ENCODE measurements at places on chromosomes 5 and 9. TPM values are rescaled to one million over a fixed set of nuclear protein-coding genes. Genes with fewer than 3 reads are reported as not detected.

Gene MYO10
- 99.8 TPM for polyA plus RNA-seq

Gene ABITRAM
- 31.1 TPM for polyA plus RNA-seq

Gene CXCL14
- 0.39 TPM for polyA plus RNA-seq

Gene MCIDAS
- polyA plus RNA-seq, result not detected

Gene CORO2A
- polyA plus RNA-seq, result not detected

Gene PCDHGB2
- 0.08 TPM for polyA plus RNA-seq

Gene ALDH7A1
- polyA plus RNA-seq, result 16.7 TPM

Gene CARTPT
- polyA plus RNA-seq, result not detected

Gene SNCAIP
- 4.6 TPM for polyA plus RNA-seq

Gene CCDC180
- polyA plus RNA-seq, result 2.2 TPM

Gene C9orf50
- not detected for polyA plus RNA-seq

Gene NUTM2G
- polyA plus RNA-seq, result not detected

Gene WNK2
- polyA plus RNA-seq, result 17.7 TPM

Gene NTMT1
- 34.2 TPM for polyA plus RNA-seq

Gene CDC25C
- not detected for polyA plus RNA-seq

Gene UGCG
- 114 TPM for polyA plus RNA-seq

Gene PMPCA
- 11.1 TPM for polyA plus RNA-seq

Gene NR6A1
- polyA plus RNA-seq, result 0.63 TPM

Gene PCDHGA6
- 0.30 TPM for polyA plus RNA-seq

Gene GADD45G
- polyA plus RNA-seq, result 0.23 TPM

Gene SLC6A7
- polyA plus RNA-seq, result 0.65 TPM

Gene SLC23A1
- not detected for polyA plus RNA-seq

Gene KIF24
- polyA plus RNA-seq, result 0.23 TPM

Gene ANXA2R
- polyA plus RNA-seq, result 0.28 TPM

Gene PCDHB12
- 2.6 TPM for polyA plus RNA-seq

Gene BDP1
- 33.8 TPM for polyA plus RNA-seq

Gene CAVIN4
- 0.11 TPM for polyA plus RNA-seq

Gene SPINK4
- not detected for polyA plus RNA-seq

Gene CDH9
- polyA plus RNA-seq, result 13.0 TPM

Gene IZUMO3
- polyA plus RNA-seq, result not detected

Gene TRIM7
- polyA plus RNA-seq, result not detected

Gene WDR31
- polyA plus RNA-seq, result 0.24 TPM

Gene RGS7BP
- 72.3 TPM for polyA plus RNA-seq

Gene TERT
- not detected for polyA plus RNA-seq

Gene CDKN2B
- 25.9 TPM for polyA plus RNA-seq

Gene KLHL3
- 50.7 TPM for polyA plus RNA-seq

Gene RGS3
- 0.83 TPM for polyA plus RNA-seq

Gene CCDC152
- polyA plus RNA-seq, result 60.9 TPM

Gene SLC36A2
- polyA plus RNA-seq, result not detected

Gene FOXI1
- not detected for polyA plus RNA-seq

Gene PTGS1
- polyA plus RNA-seq, result not detected

Gene KCNIP1
- 148 TPM for polyA plus RNA-seq

Gene EPB41L4B
- polyA plus RNA-seq, result 0.90 TPM

Gene WNT8A
- polyA plus RNA-seq, result not detected

Gene PCDHA1
- 5.3 TPM for polyA plus RNA-seq

Gene PRRC2B
- polyA plus RNA-seq, result 7.4 TPM

Gene ZNF618
- 1.2 TPM for polyA plus RNA-seq

Gene BAAT
- 0.71 TPM for polyA plus RNA-seq

Gene LIFR
- polyA plus RNA-seq, result 8.8 TPM

Gene NDUFS6
- polyA plus RNA-seq, result 61.9 TPM

Gene SLC34A1
- not detected for polyA plus RNA-seq

Gene KCTD16
- polyA plus RNA-seq, result 11.7 TPM

Gene PCDHGA4
- 0.27 TPM for polyA plus RNA-seq

Gene ANKRD34B
- polyA plus RNA-seq, result not detected

Gene LECT2
- not detected for polyA plus RNA-seq

Gene KCNMB1
- 6.3 TPM for polyA plus RNA-seq

Gene ACTL7B
- polyA plus RNA-seq, result not detected

Measured in Purkinje cell (primary cell).